ENCODE measurements at places on chromosomes 12 and 14.

GRCh38 chr12:57853864-57854556 lies 7.5 kb upstream of the CTDSP2 start:
- DNase-seq, result no peak

GRCh38 chr14:75427126-75427481 lies 718 bp upstream of the JDP2 start:
- DNase-seq, result no peak

DNA sequence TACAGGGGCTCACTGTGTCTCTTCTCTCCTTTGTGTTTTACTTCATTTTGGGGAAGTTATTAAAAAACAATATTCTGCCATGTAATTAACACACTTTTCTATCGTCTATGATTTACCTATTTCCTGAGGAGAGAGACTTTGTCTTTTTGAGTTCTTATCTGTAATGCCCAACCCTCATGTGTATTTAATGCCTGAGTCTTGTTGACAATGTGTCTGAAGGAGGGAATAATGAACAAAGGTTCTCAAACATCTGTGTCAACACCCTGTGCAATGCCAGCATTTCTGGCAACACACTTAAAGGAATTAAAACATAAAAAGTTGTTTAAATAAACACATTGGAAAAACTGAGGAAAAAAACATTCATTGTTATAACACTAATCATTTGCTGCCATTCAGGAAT lies 147.1 kb downstream of the SLC15A5 start:
- DNase-seq, result no peak

DNA sequence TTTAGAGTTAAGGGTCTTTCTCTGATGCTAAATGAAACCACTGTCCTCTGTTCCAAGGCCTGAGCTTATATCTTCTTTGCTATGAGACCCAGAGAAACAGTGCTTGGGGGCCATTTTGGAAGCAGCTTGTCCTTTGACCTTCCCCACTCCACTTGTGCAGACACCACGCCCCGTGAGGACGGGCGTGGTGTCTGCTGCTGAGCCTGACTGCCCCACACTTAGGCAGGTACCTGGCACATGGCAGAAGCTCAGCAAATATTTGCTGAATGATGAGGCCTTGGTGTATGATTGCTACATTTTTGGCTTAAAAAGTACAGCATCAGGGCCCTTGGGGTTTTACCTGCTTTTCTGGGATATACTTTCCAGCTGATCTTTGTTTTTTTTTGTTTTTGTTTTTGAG lies 69.9 kb downstream of the RASSF3 start:
- DNase-seq, result no peak

DNA sequence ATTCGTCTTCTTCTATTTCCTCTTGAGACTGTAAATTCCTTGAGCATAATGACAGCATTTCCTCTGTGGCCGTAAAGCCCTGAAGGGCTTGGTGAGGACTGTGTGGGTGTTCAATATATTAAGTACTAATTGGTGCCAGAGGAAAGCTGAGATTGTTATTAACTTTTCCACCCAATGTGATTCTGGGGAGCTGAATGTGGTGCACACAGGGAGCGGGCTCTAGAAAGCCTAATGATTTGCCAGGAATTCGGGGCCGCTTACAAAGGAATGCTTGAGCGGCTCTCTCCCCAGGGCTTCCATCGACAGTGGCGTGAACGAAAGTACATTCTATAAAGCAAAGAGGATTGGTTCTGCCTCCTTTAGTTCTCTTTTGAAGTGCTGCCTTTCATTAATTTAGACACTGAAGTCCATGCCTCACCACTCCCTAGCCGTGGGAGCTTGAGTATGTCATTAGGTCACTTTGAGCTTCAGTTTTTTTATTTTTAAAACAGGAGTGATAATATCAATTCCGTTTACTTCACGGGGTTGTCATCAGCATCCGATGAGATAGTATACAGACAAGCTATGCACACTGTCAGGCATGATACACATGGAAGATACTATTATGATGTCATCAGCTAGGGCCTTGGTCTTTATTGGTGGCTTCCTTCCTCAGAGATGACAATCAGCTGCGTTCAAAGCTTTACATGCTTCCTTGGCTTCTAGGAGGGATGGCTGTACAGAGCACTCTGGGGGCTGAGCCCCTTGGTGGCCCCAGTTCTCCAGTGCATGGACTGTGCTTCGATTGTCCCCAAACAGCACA lies 11.0 kb upstream of the GSG1 start:
- no peak for DNase-seq

GRCh38 chr14:90839024-90839888 lies 23.0 kb upstream of the TTC7B start:
- no peak for DNase-seq

GRCh38 chr12:6204533-6205143 lies 4.4 kb downstream of the CD9 start:
- no peak for DNase-seq

- no peak for DNase-seq
Measured at GRCh38 chr14:85195872-85196477, 334.0 kb upstream of the FLRT2 start.

DNA sequence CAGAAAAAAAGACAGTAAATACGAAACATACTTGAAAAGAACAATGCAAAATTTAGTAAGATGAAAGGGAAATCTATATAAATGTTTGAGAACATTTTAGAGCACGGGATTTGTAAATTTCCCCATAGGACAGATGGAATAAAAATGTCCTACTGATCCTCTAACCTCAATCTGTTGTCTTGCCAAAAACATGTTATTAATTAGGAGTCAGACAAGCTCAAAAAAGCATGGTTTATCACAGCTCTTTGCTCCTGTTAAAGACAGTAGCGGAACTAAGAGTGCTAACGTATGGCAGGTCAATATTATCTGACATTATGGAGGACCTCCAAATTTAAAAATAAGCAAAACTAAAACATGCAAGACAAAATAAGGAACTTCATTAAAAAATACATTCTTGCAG lies 12.9 kb downstream of the GMFB start:
- DNase-seq, result no peak

- no peak for DNase-seq
Measured at GRCh38 chr14:85409481-85410210, 120.3 kb upstream of the FLRT2 start.

Data from activated CD4-positive, alpha-beta T cell treated with anti-CD3 and anti-CD28 coated beads for 48 hours (primary cell).